Left hindlimb (tissue), 1 donor: ENCODE measurements at places on chromosomes 7 and 10.

DNA sequence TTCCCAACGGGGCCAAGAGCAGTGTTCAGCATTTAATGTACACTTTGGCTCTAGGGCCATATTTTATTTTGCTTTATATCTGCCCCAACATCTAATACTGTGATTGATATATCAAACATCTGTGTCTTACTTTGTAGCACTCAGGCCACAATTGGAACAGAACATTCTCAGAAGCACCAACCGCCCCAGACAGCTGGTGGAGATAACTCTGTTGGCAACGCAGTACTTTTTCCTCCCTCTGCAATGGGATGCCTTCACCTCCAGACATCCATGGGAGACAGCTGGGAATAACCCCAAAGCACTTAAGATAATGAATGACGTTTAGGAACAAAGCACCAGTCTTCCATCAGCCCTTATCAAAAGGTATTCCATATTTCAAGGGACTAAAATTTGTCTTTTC lies 57.4 kb downstream of the PIP4K2A start:
- no peak for DNase-seq

- no peak for DNase-seq
These were observed 131.8 kb downstream of the LRRC4 start for GRCh38 chr7:127899411-127899810.

DNA sequence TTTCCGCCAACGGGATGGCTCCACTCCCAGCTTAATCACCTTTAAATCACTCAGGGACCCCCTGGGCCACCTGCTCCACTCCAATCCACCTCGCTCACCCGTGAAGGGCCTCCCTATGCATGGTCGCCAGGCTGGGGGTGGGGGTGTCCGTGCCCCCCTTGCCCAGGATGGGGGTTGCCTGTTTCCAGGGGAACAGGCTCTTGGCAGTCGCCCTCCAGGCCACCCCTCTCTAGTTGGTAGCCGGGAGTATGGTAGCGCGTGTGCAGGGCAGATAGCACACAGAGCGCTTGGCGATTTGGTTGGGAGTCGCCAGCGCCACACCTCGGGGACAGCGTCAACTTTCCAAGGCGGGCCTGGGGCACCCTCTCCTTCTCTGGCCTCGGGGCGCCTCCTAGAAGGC lies 134.9 kb upstream of the ZNF92 start:
- no peak for DNase-seq

DNA sequence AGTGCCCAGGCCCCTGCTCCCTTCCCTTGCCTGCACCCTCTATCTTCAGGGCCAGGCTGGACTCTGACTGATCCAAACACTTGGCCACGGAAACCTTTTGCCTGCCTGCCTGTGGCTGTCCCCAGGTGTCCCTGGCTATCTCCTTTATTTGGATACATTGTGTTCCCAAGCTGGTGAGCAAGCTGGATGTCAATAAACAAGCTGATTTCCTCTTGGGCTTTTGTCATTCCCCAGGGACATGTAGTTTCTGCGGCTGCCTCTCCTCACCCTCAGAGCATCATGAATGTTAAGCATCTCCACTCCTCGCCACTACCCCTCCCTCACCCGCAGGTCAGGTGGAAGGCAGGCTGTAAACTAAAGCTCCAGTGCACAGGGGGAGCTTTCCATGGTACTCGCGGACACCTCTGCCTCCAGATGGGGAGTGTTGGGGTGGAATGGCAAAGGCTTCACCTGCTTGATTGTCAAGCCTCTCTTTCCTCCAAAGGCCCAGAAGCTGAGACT lies 6.9 kb downstream of the GHRHR start:
- DNase-seq, result no peak

DNA sequence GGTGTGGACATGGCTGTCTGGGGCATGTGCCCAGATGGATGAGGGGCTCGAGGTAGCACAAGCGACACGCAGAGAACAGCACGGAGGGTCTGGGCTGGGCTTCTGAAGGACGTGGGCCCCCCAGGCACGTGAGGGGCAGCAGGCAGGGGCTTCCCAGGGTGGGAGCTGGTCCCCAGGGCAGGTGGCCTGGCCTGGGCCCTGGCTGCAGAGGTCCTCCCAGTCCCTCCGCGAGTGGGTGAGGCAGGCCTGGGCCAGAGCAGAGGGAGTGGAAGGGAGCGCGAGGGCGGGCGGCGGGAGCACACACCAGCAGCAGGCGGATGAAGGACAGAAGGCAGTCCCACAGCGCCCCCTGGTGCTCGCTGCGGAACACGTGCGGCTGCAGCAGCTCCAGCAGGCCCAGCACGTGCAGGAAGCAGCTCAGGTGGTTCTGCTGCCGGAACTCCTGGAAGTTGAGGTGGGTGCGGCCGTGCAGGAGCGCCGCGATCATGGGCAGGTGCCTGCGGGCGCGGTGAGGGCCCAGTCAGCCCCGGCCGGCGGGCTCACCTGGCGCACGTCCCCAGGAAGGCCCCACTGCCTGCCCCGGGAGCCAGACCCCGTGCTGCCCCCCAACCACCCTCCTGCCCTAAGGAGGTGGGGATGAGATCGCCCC lies 14.7 kb upstream of the MICALL2 start:
- peak; percentile 87 for DNase-seq

GRCh38 chr7:98399462-98399861 lies 1.4 kb downstream of the BAIAP2L1 start:
- DNase-seq, result no peak
